ENCODE measurements at places on chromosomes 16 and 17.

GRCh38 chr16:81745704-81746558 lies 33.2 kb upstream of the PLCG2 start:
- DNase-seq: peak; percentile 52

- peak; percentile 12 for DNase-seq
Observed at GRCh38 chr17:78442648-78443218, 64.3 kb downstream of the PGS1 start.

- DNase-seq: no peak
Observed at GRCh38 chr16:46621934-46622676, 926 bp upstream of the SHCBP1 start.

- DNase-seq: no peak
Observed at GRCh38 chr17:58615768-58616659, 75.8 kb downstream of the TEX14 start.

- DNase-seq: no peak
Observed at GRCh38 chr16:81666113-81666512, 113.0 kb upstream of the PLCG2 start.

DNA sequence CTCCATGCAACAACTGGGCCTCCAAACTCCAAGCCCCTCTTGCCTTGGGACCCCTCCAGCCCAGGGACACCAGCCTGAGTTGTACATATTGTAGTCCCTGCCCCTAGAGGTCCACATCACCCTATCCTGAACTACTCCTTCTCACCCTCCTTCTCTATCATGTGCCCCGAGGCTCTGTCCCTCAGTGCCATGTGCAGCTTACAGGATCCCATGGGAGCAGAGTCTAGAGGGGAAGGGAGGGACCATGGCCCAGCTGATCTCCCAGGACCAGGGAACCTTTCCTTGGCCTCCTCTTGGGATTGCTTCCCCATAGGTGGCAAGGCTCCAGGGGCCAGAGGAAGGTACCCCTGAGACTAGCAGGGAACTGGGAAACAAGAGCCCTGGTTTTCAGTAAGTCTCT lies 35.3 kb downstream of the TMEM132E start:
- DNase-seq: no peak

GRCh38 chr17:57282296-57282695 lies 26.0 kb downstream of the MSI2 start:
- DNase-seq: no peak

DNA sequence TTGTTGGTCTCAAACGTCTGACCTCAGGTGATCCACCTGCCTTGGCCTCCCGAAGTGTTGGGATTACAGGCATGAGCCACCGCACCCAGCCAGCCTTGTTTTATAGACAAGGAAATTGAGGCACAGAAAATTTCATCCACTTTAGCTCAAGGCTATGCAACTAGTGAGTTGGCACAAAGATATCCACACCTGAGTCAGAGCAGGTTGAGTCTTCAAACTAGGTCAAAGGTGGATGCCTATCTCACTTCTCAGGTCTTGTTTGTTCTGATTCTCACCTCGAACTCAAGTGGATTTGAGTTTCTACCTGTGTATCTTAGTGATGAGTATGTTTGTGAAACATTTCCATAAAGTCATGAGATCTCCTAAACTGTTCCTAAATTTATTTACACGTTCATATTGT lies 35.6 kb upstream of the GAS7 start:
- DNase-seq: no peak

DNA sequence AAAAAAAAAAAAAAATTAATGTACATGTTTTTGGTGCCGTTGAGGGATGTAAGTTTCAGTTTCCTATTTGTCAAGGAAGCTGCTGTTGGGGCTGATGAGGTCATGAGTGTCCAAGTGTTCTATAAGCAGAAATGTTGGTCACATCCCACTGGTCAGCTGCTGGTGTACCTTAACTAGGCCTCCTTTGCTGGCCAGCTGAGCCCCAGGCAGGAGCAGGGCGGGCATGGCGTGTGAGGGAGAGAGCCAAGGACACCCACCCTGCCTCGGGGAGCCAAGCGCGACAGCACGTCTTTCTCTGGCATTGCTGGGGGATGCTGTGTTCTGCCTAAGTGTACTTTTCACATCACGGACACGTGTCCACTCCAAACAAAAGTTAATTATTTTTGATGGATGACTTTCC lies 108.1 kb upstream of the CDC42EP4 start:
- no peak for DNase-seq

- peak; percentile 88 for DNase-seq
Observed at GRCh38 chr17:81871387-81872230, 472 bp upstream of the ARHGDIA start.

- DNase-seq: no peak
Observed at GRCh38 chr17:36495076-36495578, 8.6 kb downstream of the ZNHIT3 start.

GRCh38 chr16:84482001-84482891 lies 22.2 kb downstream of the MEAK7 start:
- no peak for DNase-seq
